ENCODE measurements at places on chromosomes 4 and X.

DNA sequence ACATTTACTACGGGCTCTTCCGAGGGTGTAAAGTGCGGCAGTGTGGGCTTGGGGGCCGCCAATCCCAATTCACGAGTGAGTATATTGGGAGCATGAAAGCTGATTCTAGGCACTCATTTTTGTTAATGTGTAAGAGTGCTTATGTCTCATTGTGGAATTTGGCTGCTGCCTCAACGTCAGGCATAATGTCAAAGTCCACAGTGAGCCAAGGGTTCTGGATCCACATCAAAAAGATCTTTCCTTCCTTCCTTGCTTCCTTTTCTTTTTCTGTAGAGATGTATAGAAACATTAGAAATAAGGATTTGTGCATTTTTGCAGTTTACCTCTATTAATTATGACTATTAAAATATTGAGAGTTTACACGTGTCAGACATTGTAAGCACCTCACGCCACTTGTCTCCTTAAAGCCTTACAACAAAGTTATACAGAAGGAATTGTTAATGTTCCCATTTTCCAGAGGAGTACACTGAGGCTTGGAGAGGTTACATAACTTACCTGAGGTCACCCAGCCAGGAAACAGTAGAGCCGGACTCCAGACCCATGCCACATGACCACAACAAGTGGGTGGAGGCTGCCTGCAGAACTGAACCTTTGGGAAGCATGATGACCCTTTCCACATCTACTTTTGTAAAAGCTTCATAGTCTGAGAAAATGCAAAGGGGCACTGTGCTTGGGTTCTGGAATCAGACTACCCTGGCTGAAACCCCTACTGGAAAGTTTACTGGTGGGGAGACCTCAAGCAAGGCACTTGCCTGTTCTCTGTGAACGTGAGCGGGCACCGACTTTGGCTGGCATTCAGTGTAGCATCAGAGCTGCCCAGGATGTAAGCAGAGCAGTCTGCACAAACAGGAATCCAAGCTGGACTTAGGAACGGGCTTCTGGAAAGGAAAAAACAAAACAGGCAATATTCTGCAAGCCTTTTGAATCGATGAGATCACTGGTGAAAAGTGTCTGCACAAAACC lies 761 bp downstream of the CLRN2 start:
- no peak for DNase-seq

GRCh38 chrX:6184900-6185515 lies 43.7 kb downstream of the NLGN4X start:
- DNase-seq, result no peak

GRCh38 chr4:53543561-53543960 lies 47.7 kb downstream of the LNX1 start:
- no peak for DNase-seq

DNA sequence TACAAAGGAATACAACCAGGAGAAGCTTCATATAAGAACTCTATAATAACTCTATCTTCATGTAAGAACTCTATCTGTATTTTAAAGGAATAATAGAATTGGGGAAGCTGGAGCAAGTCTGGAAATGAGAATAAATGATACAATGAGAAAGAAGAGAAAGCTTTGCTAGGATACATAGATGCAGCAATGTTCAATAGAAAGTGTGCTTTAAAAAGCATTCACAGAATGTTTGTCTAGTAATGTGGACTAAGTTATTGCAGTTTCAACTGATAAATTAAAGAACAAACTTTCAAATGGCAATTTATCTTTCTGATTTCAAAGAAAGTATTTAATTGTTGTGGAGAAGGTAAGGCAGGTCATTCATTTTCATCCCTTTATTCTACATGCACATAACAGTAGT lies 104.9 kb downstream of the TTC29 start:
- no peak for DNase-seq

GRCh38 chrX:152641996-152642395 lies 4.3 kb downstream of the GABRQ start:
- DNase-seq, result peak; percentile 10

GRCh38 chr4:185710487-185710995 lies 101.5 kb downstream of the SORBS2 start:
- DNase-seq, result no peak

GRCh38 chrX:54675762-54676161 lies 122.3 kb downstream of the ITIH6 start:
- DNase-seq, result no peak

GRCh38 chrX:131308980-131309379 lies 19.9 kb upstream of the IGSF1 start:
- no peak for DNase-seq

DNA sequence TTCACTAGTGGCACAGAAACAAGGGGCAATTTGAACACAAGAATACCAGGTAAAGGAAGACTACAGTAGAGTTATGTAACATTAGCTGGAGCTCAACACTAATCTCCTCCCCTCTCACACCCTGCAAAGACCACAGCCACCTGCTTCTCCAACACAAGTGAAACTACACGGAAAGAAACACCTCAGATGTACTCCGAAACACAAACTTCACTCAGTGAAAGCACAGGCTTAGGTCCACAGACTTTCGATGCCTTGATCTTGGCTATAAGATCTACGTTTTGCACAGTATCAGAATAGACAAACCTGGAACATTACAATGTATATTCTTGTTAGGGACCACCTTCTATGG lies 7.6 kb downstream of the ACSL1 start:
- no peak for DNase-seq

GRCh38 chrX:12378253-12378652 lies 240.0 kb downstream of the FRMPD4 start:
- no peak for DNase-seq

- DNase-seq, result no peak
These were observed 25.9 kb upstream of the NYX start for GRCh38 chrX:41421071-41421729.

- DNase-seq, result no peak
These were observed 29.5 kb downstream of the PF4 start for GRCh38 chr4:73952352-73952751.

GRCh38 chr4:39942507-39942906 lies 35.2 kb downstream of the PDS5A start:
- no peak for DNase-seq

- DNase-seq, result no peak
These were observed 13.5 kb upstream of the BCORL1 start for GRCh38 chrX:129968968-129969367.

- no peak for DNase-seq
These were observed 53.6 kb downstream of the KLHL13 start for GRCh38 chrX:118062817-118063615.

GRCh38 chr4:157706155-157706554 lies 466.7 kb downstream of the GASK1B start:
- DNase-seq, result no peak

DNA sequence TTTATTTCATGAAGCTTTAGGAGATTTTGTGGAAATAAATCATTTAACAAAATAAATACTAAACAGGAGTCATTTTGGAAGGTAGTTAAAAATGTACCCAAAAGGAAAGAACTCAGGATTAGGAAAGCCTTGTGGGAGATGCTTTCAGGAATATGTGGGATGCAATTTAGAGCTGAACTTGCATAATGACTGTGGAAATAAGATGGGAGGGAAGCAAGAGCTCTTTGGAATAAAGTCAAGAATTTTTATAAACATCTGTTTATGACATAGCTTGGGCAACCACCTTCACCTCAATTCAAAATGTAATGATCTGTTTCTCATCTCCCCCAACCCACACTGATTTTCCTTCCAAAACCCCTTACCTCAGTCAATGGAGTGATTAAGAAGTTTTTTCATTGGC lies 623.8 kb downstream of the FAT4 start:
- no peak for DNase-seq

GRCh38 chrX:72545990-72546389 lies 26.7 kb downstream of the HDAC8 start:
- DNase-seq, result no peak

- no peak for DNase-seq
These were observed 352.9 kb downstream of the RAPGEF2 start for GRCh38 chr4:159455675-159456237.

DNA sequence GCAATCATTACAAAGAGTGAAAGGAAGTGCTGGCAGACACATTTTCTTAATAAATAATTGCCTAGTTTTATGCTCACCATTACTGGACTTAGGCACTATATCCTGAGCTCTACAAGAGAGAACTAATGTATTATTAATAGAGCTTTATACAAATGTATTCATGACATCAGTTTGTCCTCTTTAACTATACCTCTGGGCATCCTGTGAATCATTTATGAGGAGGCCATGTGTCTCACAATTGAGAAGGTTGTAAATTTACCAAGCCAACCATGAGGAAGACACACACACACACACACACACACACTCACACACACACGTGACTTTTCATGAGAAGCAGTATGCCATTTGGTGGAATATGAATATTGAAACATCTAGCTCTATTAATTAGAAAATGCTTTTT lies 728.2 kb downstream of the ARAP2 start:
- no peak for DNase-seq

- DNase-seq, result no peak
These were observed 252.0 kb downstream of the FRMPD4 start for GRCh38 chrX:12390301-12390700.

GRCh38 chr4:18529482-18529881 lies 507.9 kb upstream of the LCORL start:
- DNase-seq, result no peak

- DNase-seq, result no peak
These were observed 316.8 kb upstream of the GATB start for GRCh38 chr4:152077582-152077981.

GRCh38 chrX:40423299-40423698 lies 157.5 kb upstream of the ATP6AP2 start:
- no peak for DNase-seq

DNA sequence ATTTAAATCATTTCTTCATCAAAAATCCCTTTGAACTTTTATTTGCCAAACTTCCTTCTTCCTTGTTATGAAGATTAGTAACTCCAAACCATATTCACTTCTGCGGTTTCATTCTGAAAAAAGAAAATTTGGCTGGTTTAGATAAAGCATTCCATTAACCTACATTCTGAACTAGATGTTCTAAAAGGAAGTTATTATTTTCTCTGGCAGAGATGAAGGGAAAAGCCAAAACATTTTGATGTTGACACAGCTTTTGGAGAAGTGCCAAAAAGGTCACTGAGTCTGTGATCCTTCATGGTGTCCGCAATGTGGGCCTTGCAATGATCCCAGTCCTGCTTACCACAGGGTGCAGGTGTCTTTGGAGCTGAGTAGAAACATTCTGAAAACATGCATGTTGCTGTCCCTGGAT lies 36.0 kb downstream of the CXCL8 start:
- DNase-seq, result no peak

DNA sequence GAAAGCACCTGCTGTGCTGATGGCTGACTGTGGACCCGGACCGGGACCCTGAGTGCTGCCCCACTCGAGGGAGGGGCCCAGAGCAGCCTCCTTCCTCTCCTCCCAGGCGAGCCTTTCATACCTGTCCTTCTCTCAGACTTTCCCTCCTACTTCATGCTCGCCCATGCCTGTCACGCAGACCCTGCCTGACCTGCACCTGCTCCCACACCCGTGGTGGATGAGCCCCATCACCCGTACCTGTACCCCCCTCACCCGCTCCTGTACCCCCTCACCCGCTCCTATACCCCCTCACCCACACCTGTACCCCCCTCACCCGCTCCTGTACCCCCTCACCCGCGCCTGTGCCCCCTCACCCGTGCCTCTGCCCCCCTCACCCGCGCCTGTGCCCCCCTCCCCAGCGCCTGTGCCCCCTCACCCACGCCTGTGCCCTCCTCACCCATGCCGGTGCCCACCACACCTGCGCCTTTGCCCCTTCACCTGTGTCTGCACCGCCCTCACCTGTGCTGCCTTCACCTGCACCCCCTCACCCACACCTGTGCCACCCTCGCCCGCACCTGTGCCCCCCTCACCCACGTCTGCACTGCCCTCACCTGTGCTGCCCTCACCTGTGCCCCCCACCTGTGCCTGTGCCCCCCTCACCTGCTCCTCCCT lies 5.8 kb downstream of the MAEA start:
- no peak for DNase-seq

GRCh38 chrX:11239230-11239629 lies 54.0 kb upstream of the AMELX start:
- DNase-seq, result no peak

All from C1 segment of cervical spinal cord (tissue), 14 donors.